Left forelimb (tissue), 1 donor: ENCODE measurements at places on chromosomes 7 and 10.
A peak's percentile ranks its signal among the peaks of the same experiment; 100 is the strongest.

- no peak for DNase-seq
Measured at GRCh38 chr10:61633665-61634064, 29.1 kb upstream of the CABCOCO1 start.

- no peak for DNase-seq
Measured at GRCh38 chr7:26609532-26609931, 254.9 kb downstream of the SKAP2 start.

GRCh38 chr7:85897967-85898366 is 711.1 kb upstream of the SEMA3D start:
- DNase-seq = no peak

- peak; percentile 77 for DNase-seq
Measured at GRCh38 chr10:33336582-33337325, 2.3 kb upstream of the NRP1 start.

GRCh38 chr10:116316503-116316902 is 7.7 kb upstream of the CCDC172 start:
- DNase-seq = no peak

DNA sequence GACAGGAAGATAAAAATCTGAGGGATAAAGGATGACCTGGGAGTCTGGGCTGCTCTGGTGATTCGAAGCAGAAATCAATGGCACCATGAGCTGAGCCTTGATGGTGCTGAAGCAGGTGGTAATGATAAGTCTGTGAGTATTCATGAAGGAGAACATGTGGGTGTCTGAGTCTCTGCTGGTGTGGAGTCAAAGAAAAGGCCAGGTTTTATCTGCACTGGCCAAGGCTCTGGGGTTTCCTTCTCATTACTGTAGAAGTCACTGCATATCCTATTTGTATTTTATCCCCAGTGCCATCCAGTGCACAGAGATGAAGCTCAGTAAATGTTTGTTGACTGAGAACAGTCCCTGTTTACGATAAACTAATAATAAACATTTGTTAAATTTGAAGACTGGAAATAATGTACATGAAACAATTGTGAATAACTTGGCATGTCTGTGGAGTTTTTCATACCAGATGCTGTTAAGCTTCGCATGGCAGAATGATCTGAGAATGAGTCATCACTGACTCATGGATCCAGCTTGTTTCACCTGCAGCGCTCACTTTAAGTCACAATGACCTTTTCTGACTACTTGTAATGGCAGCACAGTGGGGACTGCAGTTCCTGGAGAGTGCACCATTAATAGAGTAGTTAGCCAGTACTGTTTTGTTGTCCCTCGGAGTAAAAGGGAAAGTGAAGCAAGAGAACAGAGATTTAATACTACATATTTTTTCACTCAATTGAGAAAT is 538.5 kb downstream of the HTR7 start:
- no peak for DNase-seq

GRCh38 chr7:36512616-36513015 is 123.0 kb downstream of the ANLN start:
- no peak for DNase-seq

- DNase-seq = no peak
Measured at GRCh38 chr7:73433924-73434700, 534 bp downstream of the FZD9 start.

GRCh38 chr10:51700228-51700817 is 928 bp upstream of the CSTF2T start:
- DNase-seq = no peak

DNA sequence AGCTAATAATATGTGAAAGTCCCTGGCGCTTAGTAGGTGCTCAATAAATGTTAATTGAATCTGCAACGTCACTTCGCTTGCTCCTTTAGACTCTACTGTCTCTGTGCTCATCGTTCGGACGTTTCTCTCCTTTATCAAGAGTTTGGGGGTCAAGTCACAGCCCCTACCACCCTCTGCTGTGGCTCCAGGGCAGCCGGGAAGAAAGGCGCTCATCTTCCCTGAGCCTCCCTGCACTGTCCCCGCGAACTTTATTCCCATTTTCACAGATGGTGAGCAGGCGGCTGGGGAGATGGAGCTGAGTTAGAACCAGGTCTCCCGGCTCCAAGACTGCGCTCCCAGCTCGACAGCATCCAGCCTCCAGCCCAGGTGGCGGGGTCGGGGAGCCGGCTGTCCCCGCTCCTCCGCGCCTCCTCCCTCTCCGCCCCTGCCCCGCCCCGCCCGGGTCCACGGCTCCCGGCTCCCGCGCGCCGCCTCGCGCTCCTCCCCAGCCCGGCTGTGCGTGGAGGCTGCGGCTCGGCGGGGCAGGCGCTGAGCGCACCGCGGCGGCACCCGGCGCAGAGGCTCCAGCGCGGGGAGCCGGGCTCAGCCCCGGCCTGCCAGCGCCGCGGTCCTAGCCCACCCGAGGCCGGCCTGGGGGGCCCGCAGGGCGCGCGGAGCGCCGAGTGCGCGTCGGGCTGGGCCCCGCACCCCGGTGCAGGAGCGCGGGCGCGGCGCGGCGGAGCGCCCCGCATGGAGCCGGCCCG is at the start of gene CLEC2L:
Gene CLEC2L (plus strand): TSS at position 487 of the 743 bp plus-strand sequence. CDS start 243 bp downstream, at position 730.
- no peak for DNase-seq

DNA sequence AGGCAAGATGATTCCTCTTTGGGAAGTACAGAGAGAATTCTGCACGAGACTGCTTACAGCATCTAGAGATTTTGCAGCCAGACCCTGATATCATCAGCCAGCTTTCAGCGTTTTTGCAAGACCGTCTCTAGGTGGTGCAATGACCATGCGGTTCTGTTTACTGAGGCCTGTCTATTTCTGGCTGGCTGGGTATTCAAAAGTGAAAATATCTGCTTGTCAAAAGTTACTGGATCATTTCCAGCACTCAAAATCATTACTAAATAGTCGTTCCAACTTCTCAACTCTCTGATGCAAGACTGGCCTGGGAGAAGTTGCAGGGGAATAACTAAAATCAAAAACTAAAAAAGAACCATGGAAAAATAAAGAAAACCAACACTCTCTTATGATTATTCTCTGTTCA is 240.1 kb downstream of the ELMO1 start:
- no peak for DNase-seq

- DNase-seq = no peak
Measured at GRCh38 chr10:61321041-61321857, 131.9 kb downstream of the TMEM26 start.

GRCh38 chr10:124245806-124246440 is 152.5 kb upstream of the CHST15 start:
- DNase-seq = no peak
